ENCODE measurements at places on chromosomes 1 and 21.

DNA sequence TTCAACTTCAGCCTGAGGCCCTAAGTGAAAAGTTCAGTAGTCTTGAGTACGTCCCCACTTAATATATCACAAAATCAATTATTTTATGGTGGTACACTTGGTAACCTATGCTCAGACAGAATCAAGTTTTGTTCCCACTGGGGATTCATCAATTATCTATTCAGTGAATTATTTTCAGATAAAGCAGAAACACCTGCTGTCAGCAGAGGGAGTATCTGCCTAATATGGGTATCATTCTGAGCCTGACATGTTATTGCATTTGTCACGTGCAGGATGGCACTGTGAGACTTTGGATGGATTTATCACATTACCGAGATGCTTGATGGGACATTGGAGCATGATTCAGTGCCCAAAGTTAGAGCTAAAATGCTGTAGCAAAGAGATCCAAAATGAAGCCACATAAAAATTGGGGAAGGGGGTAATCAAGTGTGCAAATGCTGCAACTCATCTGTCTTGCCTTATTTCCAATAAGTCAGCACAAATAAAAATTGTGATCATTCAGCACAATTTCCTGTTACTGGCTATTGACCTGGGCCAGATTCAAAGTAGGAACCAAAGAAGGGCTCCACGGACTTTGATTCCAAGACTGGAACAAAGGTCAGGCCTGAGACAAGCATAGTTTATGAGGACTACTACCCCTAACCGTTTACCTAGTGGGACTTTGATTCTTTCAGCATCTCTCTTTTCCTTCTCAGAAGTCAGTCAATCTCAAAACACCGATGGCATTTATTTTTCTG is 657.6 kb downstream of the LMO4 start:
- no peak for DNase-seq

DNA sequence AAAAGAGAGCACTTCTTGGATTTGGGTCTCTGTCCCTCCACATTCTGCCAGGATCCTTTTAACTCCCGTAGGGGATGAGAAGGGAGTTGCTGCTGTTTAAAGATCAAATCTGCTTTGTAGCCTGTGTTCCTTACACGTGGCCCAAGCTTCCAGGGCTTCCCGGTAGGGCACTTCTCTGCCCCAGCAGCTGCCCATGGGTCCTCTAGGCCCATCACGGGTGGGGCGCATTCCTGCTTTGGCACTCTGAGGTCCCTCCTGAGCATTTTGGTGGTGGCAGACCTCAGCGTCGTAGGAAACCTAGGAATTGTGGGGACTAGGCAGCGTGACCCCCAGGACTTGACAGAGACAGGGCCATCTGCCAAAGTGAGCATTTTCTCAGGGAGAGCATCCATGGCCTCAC is 420.3 kb upstream of the VAMP3 start:
- DNase-seq, result no peak

DNA sequence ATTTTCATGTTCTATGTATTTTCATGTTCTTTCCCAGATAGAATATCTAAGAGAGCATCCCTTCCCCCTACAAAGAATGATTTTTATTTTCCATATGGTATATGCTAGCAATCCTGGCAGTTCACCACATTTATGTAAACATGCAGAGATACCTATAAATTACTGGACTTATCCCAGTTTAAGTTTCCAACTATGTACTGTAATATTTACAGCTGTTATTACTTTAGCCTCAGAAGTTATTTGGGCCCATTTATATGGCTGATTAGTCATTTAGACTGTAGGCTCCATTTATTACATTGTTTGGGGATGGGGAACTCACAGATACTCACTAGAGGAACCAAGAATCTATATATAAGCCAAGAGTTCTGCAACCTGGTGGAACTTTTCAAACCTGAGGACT is 84.8 kb upstream of the WARS2 start:
- no peak for DNase-seq

GRCh38 chr21:42366292-42367010 is at the start of gene TFF1:
Gene TFF1, minus strand, starts transcription at chr21:42366535. Its CDS starts 40 bp downstream, at chr21:42366495.
- no peak for DNase-seq

- no peak for DNase-seq
These were observed 83.9 kb downstream of the NAV1 start for GRCh38 chr1:201622824-201623223.

- no peak for DNase-seq
These were observed 259.8 kb downstream of the LMO4 start for GRCh38 chr1:87588495-87588894.

GRCh38 chr1:236161230-236161629 is 18.9 kb downstream of the GPR137B start:
- DNase-seq, result no peak

DNA sequence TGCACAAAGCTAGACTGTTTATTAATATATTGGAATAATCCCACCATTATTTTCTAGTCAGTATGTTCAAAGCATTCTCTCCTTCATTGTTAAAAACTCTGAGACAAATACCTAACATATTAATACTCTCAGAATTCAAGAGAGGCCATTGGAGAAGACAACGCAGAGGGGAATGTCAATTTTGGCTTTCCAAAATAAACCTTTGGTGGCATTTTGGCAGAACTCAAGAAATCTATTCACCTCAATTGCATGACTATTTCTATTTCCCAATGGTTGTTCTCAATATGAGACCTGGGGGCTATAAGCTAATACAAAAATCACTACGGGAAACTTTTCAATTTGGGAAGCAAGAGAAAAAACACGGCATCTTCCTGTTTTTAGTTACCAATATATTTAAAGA is 58.5 kb downstream of the RUSC1 start:
- DNase-seq, result no peak

DNA sequence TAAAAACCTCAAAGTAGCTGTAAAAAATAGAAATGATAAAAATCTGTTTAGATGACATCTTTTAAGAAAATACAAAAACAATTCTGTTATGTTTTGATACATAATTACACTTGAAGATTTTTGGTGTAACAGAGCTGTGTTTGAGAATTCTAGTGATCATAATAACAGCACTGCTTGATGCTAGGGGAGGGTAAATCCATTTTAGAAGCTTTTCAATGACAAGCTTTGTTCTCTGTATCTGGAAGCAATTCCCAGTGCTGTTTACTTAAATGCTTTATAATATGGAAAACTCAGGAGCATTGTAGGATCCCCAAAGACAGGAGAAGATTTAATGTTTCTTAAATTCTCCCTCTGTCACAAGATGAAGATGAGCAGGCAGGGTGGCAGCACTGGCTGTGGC is 359.3 kb downstream of the PDE4B start:
- no peak for DNase-seq

DNA sequence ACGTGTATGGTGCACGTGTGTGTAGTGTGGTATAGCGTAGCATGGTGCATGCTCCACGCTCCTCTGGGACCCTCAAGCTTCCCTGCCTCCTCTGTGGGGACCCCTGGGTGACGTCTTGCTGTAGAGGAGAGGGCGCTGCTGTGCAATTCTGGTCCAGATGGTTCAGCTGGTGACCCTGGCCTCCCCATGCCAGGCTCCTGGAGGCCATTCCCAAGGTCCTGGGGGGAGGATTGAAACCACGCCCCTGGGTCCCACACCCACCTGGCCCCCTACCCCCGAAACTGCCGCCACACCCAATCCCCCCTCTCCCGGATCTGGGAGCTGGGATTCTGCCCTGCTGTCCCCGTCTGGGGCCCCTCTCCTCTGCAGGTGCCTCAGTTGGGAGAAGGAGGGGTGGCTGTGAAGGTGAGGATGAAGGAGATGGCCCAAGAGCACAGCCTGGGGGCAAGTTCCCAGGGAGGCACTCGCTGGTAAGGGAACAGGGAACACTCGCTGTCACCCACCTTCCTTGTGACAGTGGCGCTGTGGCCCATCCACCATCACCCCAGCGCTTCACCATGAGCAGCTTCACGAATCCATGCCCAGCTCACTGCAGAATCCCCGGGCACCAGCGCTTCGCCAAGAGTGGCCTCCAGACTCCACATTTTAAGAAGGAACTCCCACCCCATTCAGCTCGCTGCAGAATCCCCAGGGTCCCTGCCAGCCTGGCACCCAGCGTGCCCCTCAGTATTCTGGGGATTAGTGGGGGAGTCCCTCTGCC is 38.0 kb downstream of the WDR4 start:
- DNase-seq, result no peak

Data from non-pigmented ciliary epithelial cell (primary cell).